Activated CD4-positive, alpha-beta memory T cell treated with anti-CD3 and anti-CD28 coated beads, Interleukin-2, amount 10 ng/mL, durations not matched to agents 7 days and 5 days (primary cell): ENCODE measurements at places on chromosomes 4 and X. TPM values are rescaled to one million over a fixed set of nuclear protein-coding genes. Genes with fewer than 3 reads are reported as not detected.

Gene TEX11
- not detected for total RNA-seq

Gene TMEM131L
- 26.3 TPM for total RNA-seq

Gene BMPR1B
- total RNA-seq: not detected

Gene MAGED4
- total RNA-seq: 1.2 TPM

DNA sequence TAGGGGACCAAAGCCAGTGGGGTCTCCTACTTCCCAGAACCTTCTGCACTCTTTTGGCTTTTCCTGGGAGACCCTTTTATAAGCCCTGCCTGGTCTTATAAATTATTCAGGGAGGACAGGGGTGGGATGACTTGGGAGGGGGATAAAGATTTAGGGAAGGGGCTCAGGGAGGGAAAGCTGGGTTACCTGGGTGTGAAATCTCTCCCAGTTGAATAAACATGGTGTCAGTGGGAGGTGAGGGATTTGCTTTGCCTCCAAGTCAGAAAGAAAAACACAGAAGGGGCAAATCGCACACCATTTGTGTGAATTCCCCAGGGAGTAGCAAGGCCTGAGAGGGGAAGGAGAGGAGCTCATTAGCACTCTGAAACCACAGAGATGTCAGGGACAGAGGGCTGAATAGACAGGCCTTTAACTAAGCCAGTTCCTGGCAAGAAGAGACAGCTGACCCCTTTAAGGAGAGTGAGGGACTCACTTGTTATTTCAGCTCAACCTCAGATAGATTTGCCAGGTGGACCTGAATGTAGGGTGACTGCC lies at the start of gene RIPPLY1:
Gene RIPPLY1 (minus strand): TSS at position 51 of the 534 bp plus-strand sequence. CDS start 54 bp downstream, outside the sequence.
- no peak for DNase-seq
- no peaks in the 10 kb centered on the region for H3K36me3 ChIP-seq
- H3K27me3 ChIP-seq: no peaks in the 10 kb centered on the region
- no peak within 1 kb of the TSS for H3K27ac ChIP-seq

Gene KDR
- not detected for total RNA-seq

DNA sequence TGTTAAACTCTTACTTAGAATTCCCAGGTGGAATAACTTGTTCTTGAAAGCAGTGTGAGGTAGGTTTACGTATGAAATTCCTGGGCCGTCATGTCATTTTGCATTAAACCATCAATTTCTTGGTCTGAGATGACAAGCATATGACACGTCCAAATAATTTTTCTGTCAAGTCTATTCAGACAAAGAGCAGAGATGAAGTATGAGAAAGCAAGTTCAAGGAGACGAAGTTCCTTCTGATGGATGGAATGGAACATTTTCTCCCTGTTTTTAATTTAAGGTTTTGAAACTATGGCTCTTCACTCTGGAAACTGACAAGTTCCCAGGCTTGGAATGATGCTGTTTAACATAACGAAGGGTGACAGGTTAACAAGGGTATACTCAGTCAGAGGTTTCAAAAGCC lies 252.8 kb upstream of the SFRP2 start:
- no peak overlapping the region for H3K27ac ChIP-seq
- H3K36me3 ChIP-seq: no peaks in the 10 kb centered on the region
